ENCODE measurements at places on chromosomes 5 and 9.

DNA sequence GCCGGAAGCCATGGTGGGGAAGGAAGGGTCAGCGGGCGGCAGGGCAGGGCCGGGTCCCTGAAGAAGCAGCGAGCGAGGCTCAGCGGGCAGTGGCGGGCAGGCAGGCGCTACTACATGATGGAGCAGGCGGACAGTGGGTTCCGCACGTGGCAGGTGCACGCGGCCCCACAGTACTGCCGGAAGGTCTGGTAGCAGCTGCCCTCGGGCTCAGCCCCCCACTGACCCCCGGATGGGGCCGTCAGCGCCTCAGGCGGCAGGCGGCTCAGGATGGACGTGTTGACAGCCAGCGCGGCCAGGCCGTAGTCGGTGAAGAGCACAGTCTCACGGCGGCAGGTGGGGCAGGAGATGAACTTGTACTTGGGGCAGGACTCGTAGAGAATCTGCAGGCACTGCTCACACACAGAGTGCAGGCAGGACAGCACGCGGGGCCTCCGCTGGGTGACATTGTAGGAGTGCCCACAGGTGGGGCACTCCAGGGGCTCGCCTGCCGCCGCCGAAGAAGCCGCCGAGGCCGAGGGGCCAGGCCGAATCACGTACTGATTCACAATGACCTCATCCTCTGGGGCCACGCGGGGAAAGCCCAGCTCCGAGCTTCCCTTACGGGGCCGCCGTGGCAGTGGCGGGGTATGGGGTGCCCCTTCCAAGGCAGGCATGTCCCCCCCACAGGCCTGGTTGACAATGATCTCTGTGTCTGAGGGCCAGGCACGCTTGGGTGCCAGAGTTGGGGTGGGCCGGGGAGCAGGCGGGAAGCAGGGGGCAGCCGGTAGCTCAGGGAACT, 1.5 kb downstream of the RNF208 start:
- no peak for DNase-seq

- no peak for DNase-seq
Measured at GRCh38 chr5:148268566-148268965, at the start of gene SPINK13. SPINK13 (plus strand) TSS chr5:148268794; CDS start chr5:148270073, 1,279 bp downstream.

- DNase-seq, result no peak
Measured at GRCh38 chr9:27125030-27125429, 16.0 kb downstream of the TEK start.

DNA sequence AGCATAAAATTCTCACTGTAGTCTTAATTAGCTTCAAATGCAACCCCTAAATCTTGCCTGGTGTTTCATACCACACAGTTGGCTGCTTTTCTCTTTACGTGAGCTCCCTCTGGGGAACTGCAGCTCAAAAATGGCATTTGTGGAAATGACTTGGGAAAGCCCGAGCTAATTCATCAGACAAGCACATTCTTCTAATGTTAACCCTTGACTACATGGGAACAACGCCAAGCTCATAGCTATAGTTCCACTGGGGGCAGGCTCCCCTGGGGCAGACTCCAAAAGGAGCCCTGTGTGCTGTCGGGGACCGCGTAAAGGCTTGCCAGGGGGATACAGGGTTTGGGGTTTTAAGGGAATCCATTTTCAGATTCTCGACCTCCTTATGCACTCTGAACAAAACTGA, 301.4 kb upstream of the DAP start:
- no peak for DNase-seq

DNA sequence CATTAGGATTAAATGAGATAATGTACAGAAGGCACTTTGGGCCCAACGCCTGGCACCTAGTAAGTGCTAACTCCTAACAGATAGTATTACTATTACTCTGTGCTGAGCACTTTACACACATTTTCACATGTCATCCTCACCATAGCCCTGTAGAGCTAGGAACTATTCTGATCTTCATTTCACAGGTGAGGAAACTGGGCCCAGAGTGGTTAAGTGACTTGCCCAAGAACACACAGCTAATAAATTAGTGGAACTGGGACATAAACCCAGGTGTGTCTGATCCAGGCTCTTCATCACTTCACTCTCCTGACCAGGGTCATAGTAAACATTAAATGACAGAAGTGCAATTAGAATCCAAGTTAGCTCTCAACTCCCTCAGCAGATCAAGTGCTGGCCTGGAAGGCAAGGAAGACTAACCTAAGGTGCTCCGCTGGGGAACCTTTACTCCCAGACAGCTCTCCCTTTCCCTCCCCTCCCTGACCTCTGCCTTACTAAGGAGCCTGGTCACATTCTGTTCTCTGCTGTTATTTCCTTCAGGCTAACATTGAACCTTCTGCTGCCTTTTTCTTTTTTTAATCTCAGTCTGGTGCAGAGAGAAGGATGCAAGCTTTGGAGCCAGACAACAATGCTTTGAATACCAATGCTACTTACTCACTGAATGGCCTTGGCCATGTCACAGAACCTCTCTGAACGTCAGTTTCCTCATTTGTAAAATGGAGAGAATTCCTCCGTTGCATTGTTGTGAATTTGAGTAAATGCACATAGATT, 4.1 kb upstream of the ADRA1B start:
- no peak for DNase-seq

DNA sequence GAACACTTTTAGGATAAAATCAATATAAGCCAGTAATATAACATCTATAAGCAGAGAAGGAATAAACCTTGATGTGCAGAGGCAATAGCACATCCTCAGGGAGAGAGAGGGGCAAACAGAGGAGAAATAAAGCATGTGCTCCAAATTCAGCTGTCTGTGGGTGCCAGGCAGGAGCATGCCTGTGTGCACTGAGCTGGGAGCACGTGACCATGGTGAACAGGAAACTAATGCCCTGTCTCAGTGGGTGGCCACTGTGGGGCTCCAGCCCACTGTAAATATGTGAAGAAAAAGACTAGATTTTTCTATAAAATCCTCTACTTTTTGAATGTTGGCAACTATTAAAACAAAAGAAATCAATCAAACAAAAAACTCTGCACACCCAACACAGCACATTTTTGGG, 55.3 kb downstream of the FYB1 start:
- DNase-seq, result no peak

GRCh38 chr5:74409712-74410111, 230.8 kb downstream of the ENC1 start:
- no peak for DNase-seq

DNA sequence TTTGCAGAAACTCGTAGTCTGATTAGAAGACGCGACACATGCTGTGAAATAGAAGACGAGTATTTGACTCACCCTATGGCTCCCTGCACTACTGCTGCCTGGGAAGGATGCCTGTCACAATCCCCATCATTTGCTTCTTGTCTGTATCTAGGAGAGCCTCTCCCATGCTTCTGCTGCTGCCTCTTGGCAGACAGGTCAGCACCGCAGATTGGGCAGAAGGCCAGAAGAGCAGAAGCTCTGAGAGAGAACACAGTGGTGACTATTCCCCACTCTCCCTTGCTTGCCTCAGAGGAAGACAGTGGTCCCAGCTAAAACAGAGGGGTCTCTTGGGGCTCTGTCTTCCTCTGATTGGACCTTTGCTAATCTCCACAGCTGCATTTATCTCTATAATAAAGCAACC, 84.0 kb upstream of the SMIM32 start:
- peak; percentile 3 for DNase-seq

GRCh38 chr5:158553962-158554336, 545.8 kb downstream of the EBF1 start:
- no peak for DNase-seq

- DNase-seq, result no peak
Measured at GRCh38 chr5:13930541-13931171, 13.8 kb downstream of the DNAH5 start.

DNA sequence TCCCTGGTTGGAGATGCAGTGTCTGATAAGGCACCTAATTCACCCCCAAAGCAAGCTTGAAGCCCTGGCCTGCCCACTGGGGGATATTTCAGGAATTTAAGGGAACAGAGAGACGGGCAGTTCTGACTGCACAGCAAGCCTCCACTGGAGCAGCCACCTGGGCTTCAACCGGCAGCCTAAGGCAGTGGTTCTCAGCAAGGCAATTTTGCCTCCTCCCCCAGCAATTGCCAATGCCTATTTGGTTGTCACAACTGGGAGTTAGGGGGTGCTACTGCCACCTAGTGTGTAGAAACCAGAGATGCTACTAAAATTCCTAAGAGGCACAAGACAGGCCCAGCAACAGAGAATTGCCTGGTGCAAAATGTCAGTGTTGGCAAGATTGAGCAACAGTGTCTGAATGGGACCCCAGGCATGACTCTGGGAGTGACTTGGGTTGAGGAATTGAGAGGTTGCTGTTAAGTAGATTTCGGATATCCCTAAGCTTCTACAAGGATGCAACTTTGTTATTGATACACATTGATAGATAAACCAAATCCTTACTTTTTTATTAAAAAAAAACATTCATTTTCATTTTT, 58.7 kb upstream of the CTSL start:
- no peak for DNase-seq

GRCh38 chr9:81847181-81847915, 80.9 kb upstream of the SPATA31D4 start:
- DNase-seq, result no peak

DNA sequence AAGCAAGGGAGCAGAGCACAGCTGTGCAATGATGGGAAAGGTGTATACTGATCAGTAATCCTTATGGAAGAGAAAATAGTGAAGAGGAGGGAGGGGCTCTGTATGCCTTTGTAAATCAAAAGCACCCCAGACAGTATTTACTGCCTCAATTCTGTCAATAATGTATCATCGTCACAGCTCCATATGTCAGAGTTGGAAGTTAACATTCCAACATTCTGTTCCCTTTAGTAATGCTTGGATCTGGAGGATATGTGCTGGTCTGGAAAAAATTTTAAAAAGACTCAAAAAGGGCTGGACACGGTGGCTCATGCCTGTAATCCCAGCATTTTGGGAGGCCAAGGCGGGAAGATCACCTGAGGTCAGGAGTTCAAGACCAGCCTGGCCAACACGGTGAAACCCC, 310.4 kb downstream of the ACTL7B start:
- no peak for DNase-seq

- DNase-seq, result no peak
Measured at GRCh38 chr9:19698960-19699359, 89.9 kb downstream of the SLC24A2 start.

- DNase-seq, result no peak
Measured at GRCh38 chr9:116639251-116639741, 47.8 kb upstream of the TRIM32 start.

DNA sequence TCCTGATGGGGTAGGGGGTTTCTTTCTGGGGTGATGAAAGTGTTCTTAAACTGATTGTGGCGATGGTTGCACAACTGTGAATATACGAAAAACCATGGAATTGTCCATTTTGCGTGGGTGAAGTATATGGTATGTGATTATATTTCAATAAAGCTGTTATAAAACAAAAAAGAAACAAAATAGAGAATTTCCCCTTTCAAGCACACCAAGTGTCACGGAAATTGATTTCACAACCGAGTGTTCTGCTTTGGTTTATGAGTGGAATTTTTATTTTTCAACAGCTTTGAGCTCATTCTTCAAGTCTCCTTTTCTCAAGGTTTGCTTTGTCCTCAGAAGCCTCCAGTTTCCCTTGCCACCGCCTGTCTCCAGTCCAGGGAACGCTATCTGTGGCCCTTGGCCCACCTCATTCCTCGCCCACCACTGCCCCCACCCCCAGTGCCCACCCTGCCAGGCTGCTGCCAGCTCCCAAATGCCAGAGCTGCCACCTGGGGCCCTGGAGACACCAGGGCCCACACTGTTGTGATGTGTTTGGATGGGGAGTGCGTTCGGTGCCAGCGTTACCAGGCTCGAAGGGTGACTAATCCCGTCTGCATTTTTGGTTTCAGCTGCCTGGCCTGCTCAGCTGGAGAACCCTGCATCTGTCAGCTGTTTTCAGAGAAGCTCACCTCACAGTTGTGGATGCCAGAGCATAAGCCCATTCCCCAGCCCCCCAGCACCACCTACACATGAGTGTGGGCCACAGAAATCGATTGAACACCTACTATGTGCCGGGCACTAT, 30.4 kb downstream of the DUSP1 start:
- peak; percentile 75 for DNase-seq

- no peak for DNase-seq
Measured at GRCh38 chr5:139343476-139343875, 1.8 kb downstream of the PAIP2 start.

- no peak for DNase-seq
Measured at GRCh38 chr5:104526866-104527265, 964.3 kb upstream of the NUDT12 start.

GRCh38 chr5:109173036-109173794, 236.6 kb downstream of the PJA2 start:
- no peak for DNase-seq

GRCh38 chr5:126101901-126102300, 321.3 kb upstream of the GRAMD2B start:
- no peak for DNase-seq

GRCh38 chr9:3969590-3970260, 330.1 kb downstream of the GLIS3 start:
- no peak for DNase-seq

DNA sequence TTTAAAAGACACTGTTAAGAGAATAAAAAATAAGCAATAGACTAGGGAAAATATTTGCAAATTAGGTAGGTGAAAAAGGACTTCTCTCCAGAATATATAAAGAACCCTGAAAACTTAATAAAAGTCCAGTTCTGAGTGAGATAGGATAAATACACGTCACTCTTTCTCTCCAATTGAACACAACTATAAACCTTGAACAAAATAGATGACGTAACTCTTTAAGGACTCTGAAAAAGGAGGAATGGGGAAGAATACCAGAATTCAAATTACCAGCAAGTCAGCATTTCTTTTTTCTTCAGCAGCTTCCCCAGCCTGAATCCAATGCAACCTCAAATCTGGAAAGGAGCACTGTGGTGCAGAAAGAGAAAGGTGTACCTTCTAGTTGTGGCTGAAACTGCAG, 6.8 kb upstream of the WDR41 start:
- DNase-seq, result no peak

- no peak for DNase-seq
Measured at GRCh38 chr9:92468206-92468605, 14.1 kb downstream of the ASPN start.

GRCh38 chr9:91187965-91188344, 173.8 kb downstream of the AUH start:
- DNase-seq, result no peak

GRCh38 chr9:17116400-17116837, 18.4 kb upstream of the CNTLN start:
- no peak for DNase-seq

DNA sequence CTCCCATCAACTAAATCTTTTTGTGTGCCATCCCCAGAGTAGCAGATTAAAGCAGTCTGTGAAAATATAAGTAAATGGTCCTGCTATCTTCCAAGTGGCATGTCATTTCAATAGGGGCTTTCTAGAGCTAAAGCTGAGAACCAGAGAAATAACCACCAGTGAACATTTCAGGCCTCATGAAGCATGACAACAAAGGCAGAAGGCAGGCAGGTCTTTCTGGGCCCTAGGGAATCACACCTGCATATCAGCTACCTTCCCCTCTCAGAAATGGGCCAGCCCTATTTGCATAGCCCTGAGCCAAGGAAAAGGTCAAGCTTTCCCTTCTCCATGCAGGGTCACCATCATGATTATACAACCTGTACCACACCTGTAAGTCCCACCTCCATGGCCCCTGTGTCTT, 205.3 kb downstream of the DEPDC1B start:
- DNase-seq, result no peak

DNA sequence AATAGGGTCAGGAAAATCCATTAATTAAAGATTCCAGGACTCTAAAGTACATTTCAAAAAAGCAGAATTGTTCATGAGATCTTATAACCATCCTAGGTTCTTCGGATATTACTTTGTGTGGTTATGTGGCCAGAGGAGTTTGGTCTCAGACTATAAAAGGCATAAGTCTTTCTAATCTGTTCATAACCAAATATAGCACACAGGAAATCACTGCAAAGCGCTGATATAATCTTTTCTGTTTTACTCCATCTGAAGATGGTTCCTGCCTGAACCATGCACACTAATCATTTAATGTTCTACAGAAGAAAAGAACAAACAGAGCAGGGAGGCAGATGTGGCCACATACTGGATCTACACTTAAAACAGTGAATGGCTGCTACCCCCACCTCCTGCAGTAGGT, 182.8 kb downstream of the SEMA5A start:
- no peak for DNase-seq

Measured in C1 segment of cervical spinal cord (tissue), 14 donors.